ENCODE measurements at places on chromosomes 4 and X.

- no peak for DNase-seq
Observed at GRCh38 chr4:151473521-151474097, 64.6 kb downstream of the FHIP1A start.

DNA sequence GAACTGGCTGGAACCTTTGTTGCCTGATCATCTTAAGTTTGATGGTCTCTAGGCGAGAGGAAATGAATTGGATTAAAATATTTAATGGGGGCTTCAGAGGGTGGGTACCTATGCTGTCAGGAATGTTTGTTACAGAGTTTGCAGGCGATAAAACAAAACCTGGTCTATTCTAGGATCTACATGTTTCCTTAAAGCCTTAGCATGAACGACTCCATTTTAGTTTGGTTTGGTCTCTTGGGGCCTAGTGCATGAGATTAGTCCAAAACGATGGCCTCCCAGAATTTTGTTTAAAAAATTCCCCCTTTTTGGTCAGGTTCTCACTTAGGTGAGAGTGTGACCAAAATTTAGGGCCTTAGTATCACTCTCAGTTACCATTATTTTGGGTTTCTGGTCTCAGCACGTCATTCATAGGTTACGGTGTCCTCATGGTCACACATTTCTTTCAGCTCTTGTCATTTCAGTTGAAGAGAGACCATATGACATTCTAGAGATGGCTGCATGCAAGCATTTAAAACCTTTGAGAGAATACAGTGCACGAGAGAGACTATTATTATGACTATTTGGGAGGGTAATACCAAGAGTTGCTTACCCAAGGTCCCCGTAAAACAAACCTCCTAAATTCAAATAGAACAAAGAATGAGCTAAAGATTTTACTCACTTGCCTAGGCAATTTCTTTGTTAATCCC lies 13.8 kb downstream of the MOB1B start:
- no peak for DNase-seq

GRCh38 chr4:152894673-152895072 lies 41.5 kb upstream of the FHDC1 start:
- no peak for DNase-seq

GRCh38 chr4:35734381-35735098 lies 509.8 kb downstream of the ARAP2 start:
- no peak for DNase-seq

- DNase-seq: no peak
Observed at GRCh38 chr4:4289597-4289940, 385 bp downstream of the LYAR start.

GRCh38 chrX:68533656-68534055 lies 34.8 kb downstream of the YIPF6 start:
- DNase-seq: no peak

DNA sequence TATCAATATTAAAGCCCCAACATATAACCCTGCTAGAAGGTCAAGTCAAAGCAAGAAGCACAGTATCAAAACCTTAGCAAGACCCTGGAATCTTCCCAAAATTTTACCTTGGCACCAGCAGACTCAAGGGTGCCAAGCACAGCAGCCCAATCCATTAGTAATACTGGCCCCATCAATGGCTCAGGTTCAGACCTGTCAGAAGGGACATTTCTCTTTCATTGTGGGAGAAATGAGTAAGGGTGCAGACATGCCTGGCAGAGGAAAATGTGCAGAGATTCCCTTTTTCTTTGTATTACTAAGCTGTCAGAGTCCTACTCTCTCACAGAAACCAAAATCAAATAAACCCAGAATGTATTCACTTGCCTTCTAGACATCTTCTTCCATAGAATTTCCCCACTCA lies 203.9 kb downstream of the EVC2 start:
- no peak for DNase-seq

- DNase-seq: no peak
Observed at GRCh38 chr4:26325191-26325590, 4.4 kb downstream of the RBPJ start.

- DNase-seq: no peak
Observed at GRCh38 chrX:108332281-108332680, 105.9 kb downstream of the COL4A6 start.

GRCh38 chrX:131617182-131617581 lies 73.3 kb downstream of the OR13H1 start:
- DNase-seq: no peak

DNA sequence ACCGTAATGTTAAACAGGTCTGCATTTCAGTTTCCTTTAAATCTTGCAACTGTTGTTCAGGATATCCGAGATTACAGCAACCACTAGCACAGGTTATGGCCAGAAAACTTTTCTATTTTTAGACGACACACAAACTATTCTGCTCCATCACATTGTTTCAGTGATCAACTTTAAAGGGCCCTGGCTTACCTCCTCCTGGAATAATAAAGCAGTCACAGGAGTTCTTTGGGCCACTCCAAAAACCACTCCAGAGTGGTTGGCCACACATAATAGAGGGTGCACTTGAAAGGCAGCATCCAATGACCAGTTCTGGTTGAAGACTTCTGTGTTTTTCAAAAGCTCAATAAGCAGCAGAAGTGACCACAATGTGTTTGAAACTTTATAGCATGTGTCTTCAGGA lies 118.9 kb downstream of the RAB28 start:
- no peak for DNase-seq

GRCh38 chr4:8025668-8026067 lies 86.0 kb upstream of the AFAP1 start:
- DNase-seq: no peak

DNA sequence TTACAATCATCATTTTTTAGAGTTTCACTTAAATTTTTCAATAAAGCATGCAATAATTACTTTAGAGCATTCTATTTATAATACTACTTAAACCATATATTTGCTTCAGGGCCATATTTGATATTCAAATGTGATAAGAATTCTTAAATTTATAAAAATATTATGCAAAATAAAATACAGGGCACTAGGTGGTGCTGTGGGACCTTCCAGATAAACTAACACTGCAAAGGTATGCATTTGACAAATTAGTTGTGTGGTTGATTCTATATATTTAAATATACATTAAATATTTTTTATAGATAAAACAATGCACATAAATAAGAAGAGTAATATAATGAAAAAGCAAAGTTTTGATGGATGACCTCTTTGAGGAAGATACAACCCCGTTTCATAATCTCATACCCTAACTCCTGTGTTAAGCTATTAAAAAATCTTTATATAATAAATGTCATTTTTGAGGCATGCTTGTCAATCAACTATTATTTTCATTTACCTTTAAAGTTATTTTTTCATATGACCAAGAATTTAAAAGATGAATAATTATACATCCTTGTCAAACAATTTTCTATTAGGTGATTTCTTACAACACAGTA lies 128.4 kb downstream of the REELD1 start:
- no peak for DNase-seq

- peak; percentile 56 for DNase-seq
Observed at GRCh38 chr4:3640587-3640962, 108.4 kb upstream of the LRPAP1 start.

GRCh38 chr4:55312489-55313101 lies 33.4 kb upstream of the SRD5A3 start:
- DNase-seq: peak; percentile 34

DNA sequence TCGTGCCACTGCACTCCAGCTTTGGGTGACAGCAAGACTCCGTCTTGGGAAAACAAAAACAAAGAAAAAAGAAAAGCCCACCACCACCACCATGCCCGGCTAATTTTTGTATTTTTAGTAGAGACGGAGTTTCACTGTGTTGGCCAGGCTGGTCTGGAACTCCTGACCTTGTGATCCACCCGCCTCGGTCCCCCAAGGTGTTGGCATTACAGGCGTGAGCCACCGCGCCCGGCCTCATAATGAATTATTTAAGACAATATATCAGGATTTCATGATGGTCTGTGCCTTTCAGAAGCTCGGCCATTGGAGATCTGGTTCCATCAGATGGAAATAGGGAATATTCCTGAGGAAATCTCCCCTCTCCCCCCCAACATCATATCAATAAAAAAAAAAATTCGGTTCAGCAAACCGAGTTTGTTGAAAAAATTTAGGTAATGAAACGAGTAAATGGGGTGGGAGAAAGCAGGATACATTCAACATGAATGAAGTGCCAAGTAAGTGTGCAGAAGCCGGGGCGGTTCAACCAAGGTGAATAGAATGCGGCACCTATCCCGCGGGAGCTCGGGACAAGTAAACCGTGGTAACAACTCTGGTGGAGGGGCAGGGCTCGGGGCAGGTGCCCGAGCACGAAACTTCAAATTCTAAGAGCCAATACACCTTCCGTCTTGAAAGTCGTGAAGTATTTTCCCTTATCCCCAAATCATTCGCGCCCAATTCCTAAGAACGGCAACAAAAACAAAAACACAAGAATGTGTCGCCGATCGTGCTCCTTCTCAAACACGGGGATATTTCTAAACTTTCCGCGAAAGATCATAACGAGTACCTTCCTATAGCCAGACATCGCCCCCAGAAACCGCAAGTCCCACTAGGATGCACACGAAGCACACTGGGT lies 773 bp upstream of the TXLNG start:
- DNase-seq: no peak

DNA sequence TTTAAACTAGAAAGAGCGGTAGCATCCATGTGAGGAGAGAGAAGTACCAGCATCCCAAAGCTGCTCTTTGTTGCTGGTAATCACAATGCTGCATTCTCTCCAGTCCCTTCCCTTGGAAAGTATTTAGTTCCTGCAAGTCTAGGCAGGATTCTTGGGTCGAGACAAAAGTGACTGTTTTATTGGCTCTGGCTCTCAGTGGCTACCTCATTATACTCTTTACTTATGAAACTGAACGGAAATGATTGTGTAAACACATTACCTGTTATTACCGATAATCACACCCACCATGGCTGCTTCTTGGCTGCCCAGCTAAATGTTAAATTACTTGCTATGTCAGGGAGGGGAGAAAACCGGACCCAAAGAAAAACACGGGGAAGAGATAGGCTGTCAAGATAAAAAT lies 26.2 kb downstream of the ATXN3L start:
- DNase-seq: peak; percentile 30

DNA sequence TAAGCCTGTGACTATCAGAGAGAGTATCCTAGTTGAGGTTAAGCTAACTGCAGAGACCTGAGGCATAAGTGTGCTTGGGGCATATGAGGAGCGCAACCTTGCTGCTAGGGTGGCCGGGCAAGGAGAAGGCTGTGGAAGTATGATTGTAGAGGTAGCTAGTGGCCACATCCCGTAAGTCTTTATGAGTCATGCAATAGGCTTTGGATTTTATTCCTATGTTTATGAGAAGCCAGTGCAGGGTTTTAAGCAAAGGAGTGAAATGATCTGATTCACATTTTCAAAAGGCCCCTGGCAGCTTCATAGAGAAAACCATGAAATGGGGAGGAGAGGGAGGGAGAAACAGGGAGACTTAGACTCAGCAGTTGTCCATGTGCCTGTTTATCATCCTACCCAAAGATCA lies 92.1 kb upstream of the WDFY3 start:
- no peak for DNase-seq

- DNase-seq: no peak
Observed at GRCh38 chr4:120796271-120796670, 126.3 kb downstream of the PRDM5 start.

- DNase-seq: peak; percentile 10
Observed at GRCh38 chrX:143648705-143649104, 12.8 kb upstream of the SLITRK4 start.

DNA sequence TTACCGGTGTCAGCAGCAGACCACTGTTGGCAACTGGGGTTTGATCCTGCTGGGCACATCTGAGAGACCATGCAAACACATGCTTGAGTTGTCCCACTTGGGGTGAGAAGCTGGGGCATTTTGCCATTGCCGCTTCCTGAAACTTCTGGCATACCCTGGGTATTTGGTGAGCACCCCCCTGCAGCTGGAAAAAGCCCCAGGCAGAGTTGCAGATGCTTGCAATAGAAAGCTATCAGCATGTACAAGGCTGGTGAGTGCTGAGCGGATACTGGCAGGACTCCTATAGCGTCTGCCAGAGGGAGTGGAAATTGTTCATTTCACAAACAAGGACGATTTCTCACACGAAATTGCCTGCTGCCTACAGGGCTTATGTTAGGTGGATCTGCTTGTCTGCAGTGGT lies 32.3 kb downstream of the SUPT20HL1 start:
- no peak for DNase-seq

GRCh38 chr4:80335554-80336358 lies at the start of gene CFAP299:
Gene CFAP299, plus strand, starts transcription at chr4:80335730.
- DNase-seq: peak; percentile 95

DNA sequence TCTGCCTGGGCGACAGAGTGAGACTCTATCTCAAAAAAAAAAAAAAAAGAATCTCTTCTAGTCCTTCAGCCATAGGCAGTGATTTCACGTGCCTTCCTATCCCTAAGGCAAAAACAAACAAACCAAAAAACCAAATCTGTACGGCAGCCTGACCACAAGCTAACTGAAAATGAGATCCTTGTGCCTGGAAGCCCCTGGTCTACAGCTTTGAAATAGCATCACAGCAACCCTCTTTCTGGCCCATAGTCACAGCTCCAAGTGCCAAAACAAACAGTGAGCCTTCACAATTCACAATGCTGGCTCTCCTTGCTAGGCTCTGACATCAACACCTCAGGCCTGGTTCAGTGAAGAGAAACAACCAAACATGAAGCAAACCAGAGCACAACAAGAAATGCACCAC lies 46.1 kb downstream of the TMEM150C start:
- DNase-seq: peak; percentile 9

DNA sequence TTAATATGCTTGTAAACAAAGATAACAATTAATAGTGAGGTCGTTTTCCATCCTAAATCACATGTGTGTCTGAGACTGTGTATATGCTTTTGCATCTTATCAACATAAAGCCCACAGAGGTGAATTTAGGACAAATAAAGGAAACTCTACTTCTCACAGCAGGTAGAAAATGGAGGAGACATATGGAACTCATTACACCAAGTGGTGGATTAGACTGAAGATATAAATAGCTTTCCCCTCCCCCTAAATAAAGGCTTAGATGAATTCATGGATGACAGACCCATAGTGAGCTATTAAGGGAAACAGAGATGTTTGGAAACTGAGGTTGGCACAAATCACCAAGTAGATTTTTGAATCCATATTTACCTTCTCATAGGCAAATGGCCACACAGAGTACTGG lies 79.7 kb downstream of the GRIA3 start:
- DNase-seq: no peak

- DNase-seq: no peak
Observed at GRCh38 chrX:45847961-45848360, 647.3 kb upstream of the DIPK2B start.

DNA sequence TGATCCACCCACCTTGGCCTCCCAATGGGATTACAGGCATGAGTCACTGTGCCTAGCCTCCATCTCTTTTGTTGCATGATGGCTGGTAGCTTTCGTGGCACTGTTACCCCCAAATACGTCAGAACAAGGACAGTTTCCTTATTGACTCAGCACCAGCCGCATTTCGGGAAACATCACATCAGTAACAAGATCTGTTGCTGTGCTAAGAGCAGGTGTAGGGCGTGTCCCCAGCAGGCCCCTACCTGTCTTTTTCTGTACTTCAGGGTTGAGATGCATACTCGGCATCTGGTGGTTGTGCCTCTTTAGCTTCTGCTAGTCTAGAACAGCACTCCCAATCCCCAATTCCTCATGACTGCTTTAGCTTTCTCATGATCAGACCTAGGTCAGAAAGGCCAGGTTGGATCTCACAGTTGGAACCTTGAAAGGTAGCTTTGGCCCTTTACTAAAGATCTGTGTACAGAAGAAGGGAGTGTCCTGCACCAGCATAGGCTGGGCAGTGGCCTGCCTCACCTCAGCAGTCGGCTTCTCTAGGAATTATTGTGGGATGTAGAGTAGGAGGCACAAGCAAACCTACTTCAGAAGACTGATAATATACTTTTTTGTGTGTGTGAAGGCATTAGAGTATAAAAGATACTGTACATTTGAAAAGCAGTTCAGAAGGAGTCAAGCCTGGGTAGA lies 36.8 kb downstream of the NSD2 start:
- DNase-seq: no peak

Data from ELF-1 (cell line).